NCI-H524 (cell line): ENCODE measurements at places on chromosomes 16 and 17.
A peak's percentile ranks its signal among the peaks of the same experiment; 100 is the strongest.

- no peak for DNase-seq
Observed at GRCh38 chr17:8532021-8532420, 96.3 kb downstream of the NDEL1 start.

GRCh38 chr16:70159355-70160348 is 13.9 kb upstream of the CLEC18C start:
- DNase-seq = no peak

GRCh38 chr16:13155780-13156179 is 254.4 kb downstream of the SHISA9 start:
- no peak for DNase-seq

DNA sequence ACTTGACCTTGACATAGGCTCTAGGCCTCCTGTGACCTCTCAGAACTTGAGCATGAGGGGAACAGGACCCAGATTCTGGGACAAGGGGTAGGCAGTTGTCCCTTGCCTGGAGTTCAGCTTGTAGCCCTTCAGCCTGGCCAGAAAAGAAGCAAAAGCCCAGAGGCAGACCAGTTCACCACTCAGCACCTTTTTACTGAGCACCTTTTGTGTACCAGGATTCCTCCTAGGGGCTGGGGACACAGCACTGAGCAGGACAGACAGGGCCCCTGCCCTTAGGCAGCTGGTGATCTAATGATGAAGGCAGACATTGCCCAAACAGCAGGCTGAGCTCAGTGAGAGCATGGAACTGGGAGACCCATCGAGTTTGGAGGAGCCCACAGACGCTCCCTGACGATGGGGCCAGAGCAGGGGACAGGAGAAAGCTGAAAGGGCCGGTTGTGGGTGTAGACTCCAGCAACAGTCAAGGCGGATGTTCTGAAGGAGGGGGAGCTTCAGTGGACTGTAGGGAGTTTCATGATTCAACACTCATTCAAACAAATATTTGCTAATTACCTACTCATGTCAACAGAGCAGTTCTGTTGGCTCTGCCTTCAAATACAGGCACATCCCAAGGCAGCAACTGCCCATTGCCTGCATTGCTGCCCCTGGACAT is 32.0 kb downstream of the SBK1 start:
- no peak for DNase-seq

DNA sequence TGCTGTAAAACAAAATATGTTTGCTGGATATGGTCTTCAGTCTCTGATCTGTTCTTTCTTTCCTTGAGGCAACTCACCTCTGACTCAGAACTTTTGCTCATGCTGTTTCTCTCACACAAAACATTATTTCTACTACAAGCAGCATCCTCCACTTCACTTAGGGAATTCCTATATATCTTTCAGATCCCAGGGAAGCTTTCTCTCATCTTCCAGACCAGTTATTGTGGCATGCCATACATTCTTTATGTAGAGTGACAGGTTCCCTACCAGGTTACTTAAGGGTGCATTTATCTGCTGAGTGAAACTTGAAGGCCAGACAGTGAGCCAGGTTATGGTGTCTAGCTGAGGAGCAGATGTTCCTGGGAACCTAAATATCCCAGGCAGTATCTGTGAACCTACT is 1226.0 kb downstream of the CDH8 start:
- DNase-seq = no peak

DNA sequence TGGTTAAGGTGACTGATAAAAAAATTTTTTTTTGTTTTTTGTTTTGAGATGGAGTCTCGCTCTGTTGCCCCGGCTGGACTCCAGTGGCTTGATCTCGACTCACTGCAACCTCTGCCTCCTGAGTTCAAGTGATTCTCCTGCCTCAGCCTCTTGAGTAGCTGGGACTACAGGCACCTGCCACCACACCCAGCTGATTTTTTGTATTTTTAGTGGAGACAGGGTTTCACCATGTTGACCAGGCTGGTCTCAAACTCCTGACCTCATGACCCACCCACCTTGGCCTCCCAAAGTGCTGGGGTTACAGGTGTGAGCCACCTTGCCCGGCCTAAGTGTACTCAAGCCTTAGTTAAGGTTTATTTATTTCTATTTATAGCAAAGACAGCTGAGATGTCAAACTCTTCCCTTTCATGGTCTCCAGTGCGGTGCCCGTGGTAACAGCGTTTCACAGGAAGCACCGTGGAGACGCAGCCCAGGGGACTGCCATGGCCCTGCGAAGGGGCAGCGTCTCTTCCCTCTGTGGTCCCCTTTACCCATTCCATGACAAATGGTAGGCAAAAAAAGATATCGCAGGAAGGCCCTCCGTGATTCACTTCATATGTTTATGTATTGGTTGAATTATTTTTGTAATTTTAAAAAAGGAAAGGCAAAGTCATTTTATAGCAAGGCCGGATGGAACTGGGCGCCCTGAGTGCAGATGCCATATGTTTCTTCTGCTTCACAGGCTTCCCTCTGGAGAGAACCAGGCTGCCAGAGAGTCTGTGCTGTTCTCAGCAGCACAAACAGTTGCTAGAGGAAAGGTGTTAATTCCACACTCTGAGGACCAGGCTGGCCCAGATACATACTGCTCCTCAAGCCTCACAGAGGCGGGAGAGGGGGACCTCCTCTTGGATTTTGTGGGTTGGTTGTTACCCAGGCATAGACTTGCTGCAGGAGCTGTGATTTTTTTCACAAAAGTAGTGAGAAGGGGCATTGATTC is 29.2 kb downstream of the DDX19A start:
- DNase-seq = peak; percentile 19

GRCh38 chr16:24769806-24770205 is 40.4 kb downstream of the TNRC6A start:
- DNase-seq = no peak

- DNase-seq = no peak
Observed at GRCh38 chr17:4940555-4941318, 669 bp downstream of the RNF167 start.

- DNase-seq = no peak
Observed at GRCh38 chr17:42129109-42129837, 6.7 kb downstream of the HSPB9 start.

DNA sequence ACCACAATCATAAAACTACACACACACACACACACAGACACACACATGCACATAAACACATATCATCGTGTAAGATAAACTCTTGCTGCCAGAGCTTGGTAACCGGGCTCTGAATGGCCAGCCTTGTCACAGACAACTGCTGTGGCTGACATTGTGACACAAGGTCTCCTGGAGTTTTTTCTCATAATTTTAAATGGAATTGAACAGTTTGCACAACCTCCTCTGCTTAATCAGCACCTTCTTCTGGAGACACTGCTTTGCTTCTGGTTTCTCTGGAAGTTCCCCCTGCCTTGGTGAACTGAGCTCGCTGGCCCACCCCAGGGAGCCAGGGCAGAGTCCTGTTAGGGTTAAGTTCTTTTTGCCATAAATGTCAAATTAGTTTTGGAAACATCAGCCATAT is 115.4 kb downstream of the UTP18 start:
- no peak for DNase-seq

GRCh38 chr17:55649957-55650597 is 72.6 kb downstream of the TMEM100 start:
- no peak for DNase-seq

DNA sequence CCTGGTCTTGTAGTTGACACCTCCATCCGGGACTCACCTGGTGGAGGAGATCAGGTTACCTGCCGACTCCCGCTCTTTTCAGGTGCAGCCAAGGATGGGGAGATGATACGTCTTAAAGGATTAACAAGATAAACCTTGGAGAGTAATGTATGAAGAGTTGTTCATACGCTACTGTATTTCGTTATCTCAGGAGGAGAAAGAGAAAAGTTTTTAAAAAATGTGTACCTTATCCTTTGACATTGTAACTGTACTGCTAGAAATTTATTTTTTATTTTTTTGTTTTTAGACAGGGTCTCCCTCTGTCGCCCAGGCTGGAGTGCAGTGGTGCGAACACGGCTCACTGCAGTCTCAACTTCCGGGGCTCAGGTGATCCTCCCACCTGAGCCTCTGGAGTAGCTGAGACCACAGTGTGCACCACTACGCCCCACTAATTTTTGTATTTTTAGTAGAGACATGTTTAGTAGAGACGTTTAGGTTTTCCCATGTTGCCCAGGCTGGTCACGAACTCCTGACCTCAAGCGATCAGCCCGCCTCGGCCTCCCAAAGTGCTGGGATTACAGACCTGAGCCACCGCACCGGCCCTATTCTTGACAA is 764 bp upstream of the SMURF2 start:
- DNase-seq = peak; percentile 13

- peak; percentile 85 for DNase-seq
Observed at GRCh38 chr17:31095236-31096105, 694 bp downstream of the NF1 start.

DNA sequence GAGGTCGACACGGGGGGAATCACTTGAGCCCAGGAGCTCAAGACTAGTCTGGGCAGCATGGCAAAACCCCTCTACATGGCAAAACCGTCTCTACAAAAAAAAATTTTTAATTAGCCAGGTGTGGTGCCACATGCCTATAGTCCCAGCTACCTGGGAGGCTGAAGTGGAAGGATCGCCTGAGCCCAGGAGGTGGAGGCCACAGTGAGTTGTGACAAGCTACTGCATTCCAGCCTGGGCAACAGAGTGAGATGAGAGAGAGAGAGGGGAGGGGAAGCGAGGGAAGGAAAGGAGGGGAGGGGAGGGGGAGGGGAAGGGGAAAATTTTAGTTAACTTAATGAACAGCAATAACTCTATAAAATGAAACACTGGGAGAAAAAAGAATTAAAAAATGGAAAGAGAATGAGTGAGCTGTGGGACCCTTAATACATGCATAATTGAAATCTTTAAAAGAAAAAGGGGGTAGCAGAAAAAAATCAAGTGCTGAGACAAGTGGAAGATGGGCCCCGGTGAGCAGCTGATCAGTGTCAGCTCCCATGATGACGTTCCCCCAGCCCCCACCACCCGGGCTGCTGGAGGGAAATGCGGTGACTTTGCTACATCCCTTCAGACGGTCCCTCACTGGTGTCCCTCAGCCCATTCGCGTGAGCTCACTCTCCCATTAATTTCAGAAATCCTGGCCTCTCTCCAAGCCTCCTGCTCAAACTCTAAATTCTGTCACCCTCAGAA is 2.7 kb downstream of the ASGR2 start:
- DNase-seq = no peak

DNA sequence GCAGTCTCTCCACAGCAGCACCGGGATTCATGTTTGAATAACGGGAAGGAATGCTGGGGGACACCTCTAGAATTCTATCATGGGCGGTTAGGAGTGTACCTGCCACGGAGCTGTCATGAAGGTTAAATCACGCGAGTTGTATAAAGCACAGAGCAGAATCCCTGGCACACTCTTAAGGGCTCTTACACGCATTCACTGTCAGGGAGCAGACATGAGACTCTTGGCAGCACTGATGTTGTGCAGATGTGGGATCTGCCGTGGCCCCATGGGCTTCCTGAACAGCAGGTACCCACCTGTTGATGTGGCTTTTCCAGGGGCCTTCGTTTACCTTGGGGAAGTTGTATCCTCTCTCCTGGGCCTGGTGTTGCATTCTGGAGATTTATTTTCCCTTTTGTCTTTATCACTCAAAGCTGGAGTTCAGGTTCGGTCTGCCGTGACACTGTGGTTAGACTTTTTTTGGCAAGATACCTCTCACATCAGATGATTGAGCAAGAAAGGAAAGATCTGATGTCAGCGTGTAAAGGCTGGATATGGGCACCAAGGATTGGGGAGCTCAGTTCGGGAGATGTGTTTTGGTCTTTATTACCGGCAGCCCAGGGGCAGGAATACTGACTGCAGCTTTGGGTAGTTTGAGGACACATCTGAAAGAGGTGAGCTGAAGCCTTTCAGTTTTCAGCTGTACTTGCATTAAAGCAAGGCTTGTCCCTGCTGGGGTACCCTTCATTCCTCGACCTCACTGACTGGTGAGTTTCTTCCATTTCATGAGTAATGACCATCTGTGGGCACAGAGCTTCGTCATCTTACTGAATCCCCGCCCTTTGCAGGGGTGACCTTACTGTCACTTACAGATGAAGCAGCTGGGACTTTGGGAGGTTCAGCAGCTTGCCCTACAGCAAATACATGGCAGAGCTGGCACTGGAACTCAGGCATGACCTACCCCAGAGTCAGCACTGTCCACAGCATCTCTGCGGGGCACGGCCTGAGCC is 19.3 kb downstream of the KNOP1 start:
- no peak for DNase-seq

GRCh38 chr16:75087375-75087979 is 29.1 kb downstream of the LDHD start:
- DNase-seq = peak; percentile 95

- peak; percentile 97 for DNase-seq
Observed at GRCh38 chr17:79549141-79549915, 61.5 kb downstream of the RBFOX3 start.

DNA sequence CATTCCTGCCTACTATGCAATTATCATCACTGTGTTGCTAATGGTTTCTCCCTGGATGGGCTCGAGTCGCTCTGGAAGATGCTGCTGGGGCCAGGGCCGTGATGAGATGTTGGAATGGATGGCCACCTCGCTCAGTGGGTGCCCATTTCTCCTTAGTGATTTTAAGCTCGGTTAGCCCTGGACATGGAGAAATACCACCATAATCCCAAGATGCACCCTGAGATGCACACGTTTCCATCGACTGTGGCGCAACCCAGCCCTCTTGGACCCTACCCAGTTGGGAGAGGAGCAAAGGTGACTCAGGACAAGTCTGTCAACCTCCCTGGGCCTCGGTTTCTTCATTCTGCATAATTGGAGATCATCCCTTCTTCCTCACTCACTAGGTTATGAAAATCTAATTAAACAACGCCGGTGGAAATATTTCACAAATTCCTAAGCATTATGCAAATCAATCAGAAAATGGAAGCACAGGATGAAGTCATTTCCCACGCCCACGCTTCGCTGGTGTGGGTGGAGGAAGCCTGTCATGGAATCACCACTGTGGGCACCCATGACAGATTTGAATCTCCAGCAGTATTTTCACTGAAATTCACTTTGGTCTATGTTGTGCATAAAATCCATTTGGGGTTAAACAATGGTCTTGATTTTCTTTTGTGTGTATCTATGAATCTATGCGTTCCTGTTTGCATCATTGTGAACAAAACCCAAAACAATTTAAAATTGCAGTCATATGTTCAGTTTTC is 195.2 kb downstream of the AXIN2 start:
- DNase-seq = no peak

DNA sequence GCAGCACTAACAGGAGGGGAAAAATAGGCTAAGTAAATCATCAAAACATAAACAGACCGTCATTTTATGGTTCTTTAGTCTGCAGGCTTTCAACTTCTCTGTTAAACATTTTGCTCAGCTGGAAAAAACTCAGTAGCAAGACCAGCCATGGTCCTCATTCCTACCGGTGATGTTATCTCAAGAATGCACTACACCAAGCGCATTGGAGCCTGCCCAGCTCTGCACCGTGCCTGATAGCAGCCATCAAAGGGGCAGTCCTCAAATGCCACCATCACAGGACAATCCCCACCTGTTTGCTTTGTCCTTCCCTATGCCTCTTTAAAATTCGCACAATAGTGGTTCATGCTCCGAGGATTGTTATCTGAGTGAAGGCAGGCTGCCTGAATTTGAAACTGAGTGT is 181.5 kb upstream of the MON1B start:
- no peak for DNase-seq
